Heart right ventricle (tissue), 16 donors: ENCODE measurements at places on chromosomes 1 and 21. TPM values are rescaled to one million over a fixed set of nuclear protein-coding genes. Genes with fewer than 3 reads are reported as not detected.

The PDE4B gene
- 17.2 TPM for total RNA-seq

The C1orf87 gene
- not detected for total RNA-seq

The DNASE2B gene
- total RNA-seq, result not detected

The NR1I3 gene
- total RNA-seq, result not detected

The F3 gene
- 36.0 TPM for total RNA-seq
